ENCODE measurements at places on chromosomes 1 and 21. TPM values are rescaled to one million over a fixed set of nuclear protein-coding genes. Genes with fewer than 3 reads are reported as not detected.

- DNase-seq, result no peak
These were observed 5.8 kb downstream of the KIAA1614 start for GRCh38 chr1:180918519-180918918.

- no peak for DNase-seq
These were observed 9.6 kb upstream of the CHIT1 start for GRCh38 chr1:203239081-203239480.

- no peak for DNase-seq
These were observed 30.1 kb downstream of the RHOU start for GRCh38 chr1:228765168-228765946.

- no peak for DNase-seq
These were observed 43.9 kb upstream of the TACSTD2 start for GRCh38 chr1:58620926-58621325.

DNA sequence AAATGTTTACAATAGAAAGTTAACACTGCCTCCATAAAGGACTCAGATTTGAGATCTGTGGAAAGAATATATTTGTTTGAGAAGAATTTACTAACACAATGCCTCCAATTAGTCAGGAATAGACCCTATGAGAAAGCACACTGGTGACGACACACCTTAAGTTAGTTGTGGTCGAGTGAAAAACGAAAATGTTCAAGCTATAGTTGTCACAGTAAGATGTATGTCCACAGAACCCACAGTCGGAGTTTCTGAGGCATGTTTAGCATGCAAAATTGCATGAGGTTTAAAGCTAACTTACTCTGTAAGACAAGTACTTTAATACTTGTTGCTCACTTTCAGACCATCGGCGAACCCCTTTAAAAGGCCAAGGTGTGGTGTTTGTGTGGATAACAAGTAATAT, 69.9 kb upstream of the SIPA1L2 start:
- DNase-seq, result no peak

The BRDT gene
- not detected for total RNA-seq

The SPRR3 gene
- total RNA-seq, result not detected

DNA sequence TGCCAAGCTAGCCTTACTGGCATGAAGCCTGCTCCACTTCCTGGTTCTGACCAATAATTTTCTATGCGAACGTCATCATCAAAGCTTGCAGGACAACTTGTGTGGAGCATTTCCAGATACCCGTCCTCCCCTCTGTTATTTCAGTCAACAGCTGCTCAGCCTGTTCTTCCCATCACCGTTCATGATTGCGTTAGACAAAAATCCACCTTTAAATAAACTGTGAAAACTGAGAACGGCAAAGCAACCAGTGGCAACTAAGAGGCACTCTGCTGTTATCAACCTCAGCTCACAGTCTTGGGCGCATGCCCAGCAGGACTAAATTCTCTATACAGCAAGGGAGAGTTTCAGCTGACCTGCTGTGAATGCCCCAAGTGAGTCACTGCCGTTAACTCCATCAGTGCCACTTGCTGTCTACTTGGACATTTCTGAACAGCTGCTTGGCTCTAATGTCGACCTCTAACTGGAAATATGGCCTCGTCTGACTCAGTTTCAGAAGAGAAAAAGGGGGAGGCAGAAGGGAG, 207.4 kb upstream of the RUNX1 start:
- peak; percentile 93 for DNase-seq

- no peak for DNase-seq
These were observed 7.3 kb downstream of the IGSF21 start for GRCh38 chr1:18114726-18115410.

DNA sequence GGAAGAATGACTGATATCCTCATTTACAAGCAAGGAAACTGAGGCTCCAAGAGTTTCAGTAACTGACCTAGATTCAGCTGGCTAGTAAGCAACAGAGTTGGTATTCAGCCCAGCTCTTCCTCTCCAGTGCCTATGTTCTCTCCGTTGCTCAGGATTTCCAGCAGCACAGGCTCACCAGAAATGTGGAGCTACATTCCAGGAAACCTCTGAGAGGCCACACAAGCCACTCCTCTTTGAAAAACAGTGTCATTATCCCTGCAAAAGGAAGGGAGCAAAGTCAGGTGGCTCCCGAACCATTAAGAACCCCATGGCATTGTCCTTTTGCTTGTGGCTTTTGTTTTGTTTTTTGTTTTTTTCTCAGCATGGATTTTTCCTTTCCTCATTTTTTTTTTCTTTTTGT, 40.6 kb upstream of the DUSP10 start:
- no peak for DNase-seq

The SPATA21 gene
- not detected for total RNA-seq

GRCh38 chr1:210232511-210233215, at the start of gene SERTAD4:
TSS of gene SERTAD4 (plus strand) at chr1:210232796. CDS start at chr1:210237961, 5,165 bp downstream.
- DNase-seq, result no peak

The TDRD10 gene
- 3.8 TPM for total RNA-seq

GRCh38 chr1:67556297-67556900, 126.2 kb upstream of the SERBP1 start:
- no peak for DNase-seq

DNA sequence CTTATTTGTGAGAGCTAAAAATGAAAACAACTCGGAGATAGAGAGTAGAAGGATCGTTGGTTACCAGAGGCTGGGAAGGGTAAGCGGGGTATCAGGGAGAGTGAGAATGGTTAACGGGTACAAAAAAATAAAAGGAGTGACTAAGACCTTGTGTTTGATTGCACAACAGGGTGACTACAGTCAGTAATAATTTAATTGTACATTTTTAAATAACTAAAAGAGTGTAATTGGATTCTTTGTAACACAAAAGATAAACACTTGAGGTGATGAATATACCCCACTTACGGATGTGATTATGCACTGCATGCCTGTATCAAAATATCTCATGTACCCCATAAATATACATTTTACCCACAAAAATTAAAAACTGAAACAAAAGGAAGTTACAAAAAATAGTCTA, 29.4 kb downstream of the FOXJ3 start:
- no peak for DNase-seq

The ANGPTL7 gene
- total RNA-seq, result not detected

The WLS gene
- 128 TPM for total RNA-seq

- DNase-seq, result peak; percentile 53
These were observed 6.0 kb downstream of the CADM3 start for GRCh38 chr1:159177272-159177907.
